CD8-positive, alpha-beta memory T cell (primary cell): ENCODE measurements at places on chromosomes 4 and X.

- DNase-seq = no peak
Measured at GRCh38 chr4:178027796-178028195, 585.6 kb upstream of the AGA start.

DNA sequence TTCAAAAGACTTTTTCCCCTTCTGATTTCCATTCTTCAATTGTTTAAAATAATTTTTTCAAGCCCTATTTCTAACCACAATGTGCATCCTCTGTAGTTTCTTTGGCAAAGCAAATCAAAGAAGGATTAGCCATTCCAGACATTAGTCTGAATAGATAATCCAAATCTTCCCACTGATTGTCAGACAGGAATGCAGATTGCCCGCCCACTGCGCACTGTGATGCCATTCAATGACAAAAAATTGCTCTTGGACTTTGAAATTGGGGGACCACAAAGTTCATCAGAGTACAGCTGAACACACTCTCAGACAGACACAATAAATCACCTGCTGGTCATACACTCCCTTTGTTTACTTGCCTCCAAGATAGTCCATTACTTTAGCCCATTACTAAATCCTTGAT is 216.5 kb upstream of the DKK2 start:
- no peak for DNase-seq

DNA sequence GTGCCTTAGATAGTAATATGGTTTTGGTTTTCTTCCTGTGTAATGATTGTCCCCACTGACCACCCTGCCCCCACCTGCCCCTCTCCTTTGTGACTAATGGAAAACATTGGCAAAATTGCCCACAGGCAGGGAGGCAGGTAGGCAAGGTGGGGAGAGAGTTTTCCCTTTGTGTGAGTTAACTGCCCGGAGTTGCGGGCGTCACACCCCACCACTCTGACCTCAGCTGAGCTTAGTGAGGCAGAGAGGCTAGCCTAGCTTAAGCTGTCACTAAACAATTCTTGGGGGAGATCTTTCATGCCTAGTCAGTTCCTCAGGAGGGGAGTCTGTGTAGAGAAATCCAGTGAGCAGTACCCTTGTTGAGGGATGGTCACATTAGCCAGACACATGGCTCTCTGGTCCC is 245.3 kb downstream of the BCOR start:
- DNase-seq = no peak

GRCh38 chr4:3781193-3781886 is 15.2 kb downstream of the ADRA2C start:
- no peak for DNase-seq

DNA sequence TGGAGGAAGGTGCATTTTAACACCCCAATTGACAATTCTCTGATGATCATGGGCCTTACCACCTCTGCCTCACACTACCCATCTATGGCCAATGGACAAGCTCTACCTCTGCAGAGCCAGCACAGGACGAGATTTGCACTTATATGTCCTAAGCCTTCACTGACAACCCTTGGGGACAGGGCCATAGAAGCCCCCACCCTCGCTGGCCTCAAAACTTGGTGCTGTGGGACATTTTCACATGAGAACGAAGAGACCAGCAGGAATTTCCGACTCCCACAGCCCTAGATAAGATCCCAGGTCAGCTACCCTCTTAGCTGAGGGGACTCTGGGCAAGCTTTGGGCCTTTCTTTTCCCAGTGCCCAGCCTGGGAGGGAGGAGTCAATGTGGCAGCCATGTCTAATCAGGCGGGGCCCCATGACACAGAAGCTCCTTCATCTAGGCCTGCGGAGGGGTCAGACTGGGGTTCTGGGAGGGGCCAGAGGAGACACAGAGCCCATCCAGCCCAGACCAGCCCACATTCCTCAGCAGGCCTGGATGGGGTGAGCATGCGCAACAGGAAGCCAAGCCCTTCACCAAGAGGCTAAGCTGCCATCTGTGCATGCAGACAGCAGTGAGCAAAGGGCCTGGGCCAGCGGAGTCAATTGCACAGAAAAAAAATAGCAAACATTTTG is 12.1 kb downstream of the PJA1 start:
- DNase-seq = no peak

DNA sequence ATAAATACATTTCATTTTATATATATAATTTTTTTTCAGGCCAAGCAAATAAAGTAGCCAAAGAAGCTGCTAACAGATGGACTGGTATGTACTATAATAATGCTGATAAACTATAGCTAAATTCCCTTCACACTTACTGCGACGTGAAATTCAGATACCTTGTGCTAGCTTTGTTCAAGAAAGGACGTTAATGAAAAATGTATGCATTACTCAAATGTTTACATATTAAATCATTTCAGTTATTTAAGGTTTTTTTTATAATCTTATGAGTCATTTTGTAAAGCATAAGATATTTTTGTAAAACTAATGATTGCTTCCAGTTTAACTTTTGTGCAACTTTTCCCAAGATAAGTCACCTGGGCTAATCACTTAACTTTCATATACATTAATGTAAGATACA is 57.2 kb upstream of the TMEM131L start:
- DNase-seq = no peak

GRCh38 chr4:99998062-99998867 is 48.2 kb upstream of the H2AZ1 start:
- no peak for DNase-seq

DNA sequence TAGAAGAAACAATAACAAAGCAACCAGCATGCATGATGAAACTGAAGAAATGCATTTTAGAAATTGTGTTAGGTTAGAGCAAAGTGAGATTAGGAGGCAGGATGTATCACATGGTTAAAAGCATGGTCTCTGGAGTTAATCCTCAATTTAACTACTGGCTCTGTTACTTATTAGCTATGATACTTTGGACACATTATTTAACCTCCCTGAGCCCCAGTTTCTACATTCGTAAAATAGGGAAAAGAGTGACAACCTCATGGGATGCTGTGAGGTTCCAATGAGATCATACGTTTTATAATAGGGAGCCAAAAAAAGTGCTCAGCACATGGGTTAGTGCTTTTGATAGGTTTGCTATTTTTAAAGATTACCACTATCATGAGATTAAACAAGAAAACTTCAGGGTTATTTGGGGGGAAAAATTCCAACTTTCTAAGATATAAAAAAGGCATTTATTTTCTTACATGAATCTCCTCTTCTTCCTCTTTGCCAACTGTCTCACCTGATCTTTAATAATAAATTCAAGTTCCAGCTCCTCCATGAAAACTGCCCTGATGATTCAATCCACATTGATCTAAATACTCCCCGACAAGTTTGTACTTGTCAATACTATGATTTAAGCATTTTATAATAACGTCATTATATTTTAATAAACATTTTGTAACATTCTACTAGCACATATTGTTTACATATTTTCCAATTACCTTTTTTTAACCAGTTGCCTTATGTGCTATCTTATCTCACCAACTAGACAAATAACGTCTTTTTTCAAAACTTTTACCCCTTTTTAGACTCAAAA is 4.6 kb downstream of the SEC31A start:
- no peak for DNase-seq

GRCh38 chrX:136397001-136397400 is 90.7 kb upstream of the BRS3 start:
- no peak for DNase-seq

GRCh38 chrX:53088136-53088974 is 5.6 kb upstream of the KANTR start:
- peak; percentile 83 for DNase-seq

- no peak for DNase-seq
Measured at GRCh38 chrX:31036895-31037294, 34.9 kb downstream of the FTHL17 start.

GRCh38 chr4:1299301-1299860 is 9.7 kb downstream of the MAEA start:
- no peak for DNase-seq

- DNase-seq = no peak
Measured at GRCh38 chr4:162154862-162155540, 8.8 kb downstream of the FSTL5 start.

GRCh38 chr4:13605330-13605729 is 22.2 kb downstream of the BOD1L1 start:
- no peak for DNase-seq

DNA sequence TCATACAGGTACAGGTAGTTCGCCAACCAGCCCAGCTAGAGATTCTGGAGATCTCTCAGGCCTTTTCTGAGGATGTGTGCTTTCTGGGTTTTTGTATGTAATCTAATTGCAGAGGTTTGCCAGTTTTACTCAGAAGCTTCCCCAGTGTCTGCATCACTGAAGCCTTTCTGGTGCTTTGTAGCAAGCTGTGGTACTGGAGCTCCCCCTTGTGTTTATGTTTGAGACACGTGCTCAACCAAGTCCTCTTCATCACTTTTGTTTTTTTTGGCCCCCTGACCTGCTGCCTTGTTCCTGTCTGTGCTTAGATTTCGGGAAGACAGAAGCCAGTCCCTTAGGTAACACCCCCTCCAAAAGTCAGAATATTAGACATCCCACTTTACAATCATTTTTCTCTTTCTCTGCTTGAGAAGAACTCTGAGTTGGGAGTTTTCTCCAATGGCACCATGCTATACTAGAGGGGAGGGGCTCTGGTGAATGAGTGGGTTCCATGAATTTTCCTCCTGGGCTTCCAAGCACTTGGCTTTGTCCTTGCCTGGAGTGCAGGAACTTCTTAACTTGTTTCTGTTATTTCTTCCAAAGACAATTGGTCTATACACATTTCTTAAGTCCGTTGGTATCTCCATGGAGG is 128.4 kb upstream of the TBC1D9 start:
- DNase-seq = no peak

DNA sequence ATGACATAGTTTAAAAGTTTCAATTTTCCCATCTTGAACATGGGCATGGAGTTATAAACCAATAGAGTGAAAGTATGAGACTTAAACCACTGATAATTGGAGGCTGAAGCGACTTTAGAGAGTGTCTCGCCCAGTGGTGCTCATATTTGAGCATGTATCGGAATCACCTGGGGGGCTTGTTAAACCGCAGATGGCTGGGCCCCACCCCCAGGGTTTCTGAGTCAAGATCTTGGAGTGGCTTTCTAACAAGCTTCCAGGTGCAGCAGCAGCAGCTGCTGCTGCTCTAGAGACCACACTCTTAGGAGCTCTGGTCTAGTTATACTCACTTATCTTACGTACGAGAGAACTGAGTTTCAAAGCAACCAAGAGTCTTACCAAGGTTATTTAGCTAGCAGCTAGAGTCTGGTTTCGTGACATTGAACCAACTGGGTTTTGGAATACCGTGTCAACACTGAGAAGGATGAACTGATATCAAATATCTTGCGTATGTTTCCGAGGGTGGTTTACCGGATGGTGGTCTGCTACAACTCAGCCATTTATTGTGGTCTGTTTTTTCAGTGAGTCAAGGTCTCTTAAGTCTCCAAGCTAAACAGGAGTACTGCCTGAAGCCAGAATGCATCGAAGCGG is 5.9 kb downstream of the PHEX start:
- no peak for DNase-seq

DNA sequence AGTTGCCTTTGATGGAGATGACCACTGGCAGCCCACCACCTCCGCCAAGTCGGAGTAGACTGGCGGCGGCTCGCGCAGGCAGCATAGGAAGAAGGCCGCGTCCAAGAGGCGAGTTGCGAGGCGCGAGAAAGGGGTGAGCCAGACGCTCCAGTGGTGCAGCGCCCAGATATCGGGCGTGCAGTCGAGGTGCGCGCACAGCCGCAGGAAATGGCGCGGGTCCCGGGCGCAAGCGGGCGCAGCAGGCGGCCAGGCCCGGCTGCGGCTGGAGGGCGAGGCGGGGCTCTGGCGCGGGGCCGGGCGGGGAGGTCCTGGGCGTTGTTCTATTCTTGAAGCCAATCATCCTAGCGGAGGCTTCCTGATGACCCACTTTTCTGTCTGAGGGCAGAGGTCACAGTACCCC is 13.2 kb upstream of the PGRMC1 start:
- no peak for DNase-seq

- DNase-seq = no peak
Measured at GRCh38 chrX:97854086-97854485, 970.4 kb downstream of the RPA4 start.

DNA sequence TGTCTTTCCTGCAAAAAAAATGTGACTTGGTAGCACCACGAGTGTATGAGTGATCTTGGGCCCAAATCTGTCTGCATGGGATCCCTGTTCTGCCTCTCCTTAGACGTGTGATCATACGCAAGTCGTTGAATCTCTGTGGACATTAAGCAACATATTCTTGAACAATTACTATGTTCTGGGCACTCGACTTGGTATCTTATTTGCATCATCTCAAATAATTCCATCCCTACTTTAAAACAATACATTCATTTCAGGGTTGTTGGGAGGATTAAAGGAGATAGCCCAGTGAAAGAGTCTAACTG is 145.4 kb upstream of the CPEB2 start:
- no peak for DNase-seq

DNA sequence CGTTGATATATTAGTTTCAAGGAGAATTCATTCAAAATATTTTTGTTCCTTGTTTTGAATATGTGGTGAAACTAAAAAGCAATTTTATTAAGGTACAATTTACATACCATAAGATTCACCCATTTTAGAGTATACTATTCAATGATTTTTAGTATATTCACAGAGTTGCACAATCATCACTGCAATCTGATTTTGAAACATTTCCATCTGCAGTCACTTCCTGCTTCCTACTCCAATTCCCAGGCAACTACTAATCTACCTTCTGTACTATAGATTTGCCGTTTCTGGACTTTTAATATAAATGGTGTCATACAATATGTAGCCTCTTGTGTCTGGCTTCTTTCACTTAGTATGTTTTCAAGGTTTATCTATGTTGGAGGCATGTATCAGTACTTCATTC is 71.3 kb downstream of the SLC9A7 start:
- DNase-seq = no peak

DNA sequence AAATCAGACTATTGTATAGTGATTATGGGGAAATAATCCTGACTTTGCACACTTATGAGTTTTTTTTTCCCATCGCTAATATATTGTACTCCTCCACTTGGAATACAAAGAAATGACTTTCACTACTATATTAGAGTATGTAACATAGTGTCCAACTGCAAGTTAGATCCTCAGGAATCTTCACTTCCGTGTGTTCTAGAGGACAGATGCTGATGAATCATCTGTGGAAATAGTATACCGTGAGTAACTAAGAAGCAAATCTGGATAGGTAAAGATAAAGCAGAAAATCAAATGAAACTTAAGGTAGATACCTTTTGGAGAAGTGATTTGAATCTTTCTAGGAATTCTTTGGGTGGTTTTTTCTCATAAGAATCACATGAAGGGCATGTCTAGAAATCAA is 8.3 kb downstream of the IL21 start:
- no peak for DNase-seq

GRCh38 chr4:12472087-12472486 is 1012.1 kb downstream of the RAB28 start:
- DNase-seq = no peak

DNA sequence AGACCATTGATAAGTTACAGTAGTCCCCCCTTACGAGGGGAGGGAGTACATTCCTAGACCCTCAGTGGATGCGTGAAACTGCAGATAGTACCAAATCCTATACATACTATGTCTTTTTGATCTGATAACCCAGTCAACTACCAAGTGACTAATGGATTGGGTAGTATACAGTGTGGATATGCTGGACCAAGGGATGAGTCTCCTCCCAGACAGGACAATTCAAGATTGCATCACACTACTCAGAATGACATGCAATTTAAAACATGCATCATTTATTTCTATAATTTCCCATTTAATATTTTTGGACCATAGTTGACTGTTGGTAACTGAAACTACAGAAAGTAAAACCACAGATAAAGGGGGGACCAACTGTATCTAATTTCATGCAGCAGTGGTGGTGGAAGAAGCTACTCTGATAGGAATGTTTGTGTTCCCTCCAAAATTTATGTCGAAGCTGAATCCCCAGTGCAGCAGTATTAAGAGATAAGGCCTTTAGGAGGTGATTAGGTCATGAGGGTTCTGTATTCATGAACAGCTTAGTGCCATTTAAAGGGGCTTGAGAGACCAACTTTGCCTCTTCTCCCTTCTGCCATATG is 11.9 kb downstream of the HADH start:
- no peak for DNase-seq

GRCh38 chr4:19025031-19025430 is 1003.5 kb upstream of the LCORL start:
- DNase-seq = no peak
